ENCODE measurements at places on chromosomes 5 and 9.
A peak's percentile ranks its signal among the peaks of the same experiment; 100 is the strongest.

GRCh38 chr5:123035360-123035917 is 1.1 kb downstream of the PPIC start:
- DNase-seq, result peak; percentile 10

- no peak for DNase-seq
These were observed 1.0 kb downstream of the PHPT1 start for GRCh38 chr9:136849960-136850865.

DNA sequence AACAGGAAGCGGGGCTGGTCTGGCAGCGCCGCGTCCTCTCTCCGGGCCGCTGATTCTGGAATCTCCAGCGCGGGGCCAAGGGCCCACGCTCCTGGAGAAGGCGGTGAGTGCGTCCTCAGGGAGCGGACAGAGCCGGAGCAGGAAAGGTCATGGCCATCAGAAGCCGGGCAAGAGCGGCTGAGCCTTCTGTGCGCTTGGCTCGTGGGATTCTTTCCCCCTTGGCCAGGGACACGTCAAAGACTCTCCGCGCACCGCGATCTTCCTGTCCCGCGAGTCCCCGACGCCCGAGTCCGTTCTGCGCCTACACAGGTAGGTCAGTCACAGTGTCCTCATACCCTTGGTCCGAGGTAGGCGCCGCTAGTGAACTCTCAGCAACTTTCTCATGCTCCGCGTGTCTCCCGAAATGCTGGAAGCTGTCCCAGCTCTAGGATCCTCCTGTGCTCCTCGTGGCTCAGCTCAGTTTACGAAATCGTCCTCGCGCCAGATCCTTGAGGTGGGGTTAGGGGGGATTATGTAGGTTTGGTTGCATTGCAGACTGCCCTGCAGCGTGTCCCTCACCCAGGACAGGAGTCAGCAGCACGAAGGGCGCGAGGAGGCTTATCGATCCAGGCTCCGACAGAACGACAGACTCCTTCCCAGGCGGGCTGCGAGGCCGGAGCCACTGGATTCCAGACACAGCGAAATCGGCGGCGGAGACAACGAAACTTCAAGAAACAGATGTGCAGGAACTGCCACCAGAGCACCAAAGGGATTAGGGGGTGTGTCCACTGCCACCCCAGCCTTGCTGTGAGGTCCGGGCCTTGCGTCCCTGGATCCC is 8.7 kb downstream of the LHX6 start:
- peak; percentile 20 for DNase-seq

- peak; percentile 66 for DNase-seq
These were observed 15.4 kb downstream of the NDUFS4 start for GRCh38 chr5:53575831-53576230.

- DNase-seq, result peak; percentile 43
These were observed 112.3 kb upstream of the RAD23B start for GRCh38 chr9:107170801-107171200.

- no peak for DNase-seq
These were observed 192.0 kb downstream of the ADAMTSL1 start for GRCh38 chr9:18665947-18666346.

DNA sequence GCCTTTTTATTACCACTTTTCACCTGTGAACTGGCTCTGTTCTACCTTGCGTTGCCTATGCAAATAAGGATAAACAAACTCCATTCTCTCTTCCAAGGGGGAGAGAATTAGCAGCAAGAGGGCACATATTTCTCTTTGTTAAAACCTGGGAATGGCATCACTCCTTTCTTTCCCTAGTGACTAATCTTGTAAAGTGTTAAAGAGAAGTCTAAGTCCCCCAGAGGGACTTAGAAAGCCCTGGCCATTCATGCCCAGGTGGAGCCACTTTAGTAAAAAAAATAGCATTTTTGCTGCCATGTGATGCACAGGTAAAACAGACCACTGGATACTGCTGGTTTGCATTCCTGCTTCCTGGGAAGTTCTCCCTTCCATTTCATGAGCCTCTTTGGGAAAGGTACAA is 148.4 kb downstream of the MAN2A1 start:
- no peak for DNase-seq

GRCh38 chr9:36584620-36585460 is 12.1 kb downstream of the MELK start:
- peak; percentile 86 for DNase-seq

DNA sequence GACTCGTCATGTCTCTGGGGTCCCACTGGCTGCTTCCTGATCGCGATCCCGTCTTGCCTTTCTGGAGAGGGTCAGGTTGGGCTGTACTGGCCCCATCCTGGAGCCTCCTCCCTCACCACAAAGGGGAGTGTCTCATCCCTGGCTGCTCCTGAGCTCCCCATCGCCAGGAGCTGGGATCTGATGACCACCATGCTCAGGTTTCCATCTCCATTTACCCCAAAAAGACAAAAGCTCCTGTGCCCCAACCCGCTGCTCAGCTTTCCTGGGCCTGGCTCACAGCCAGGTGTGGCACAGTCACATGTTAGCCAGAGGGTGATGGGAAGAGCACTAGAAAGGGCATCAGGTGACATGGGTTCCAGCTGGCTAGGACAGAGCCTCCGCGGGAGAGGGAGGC is 47.3 kb upstream of the CDKN2AIPNL start:
- no peak for DNase-seq

DNA sequence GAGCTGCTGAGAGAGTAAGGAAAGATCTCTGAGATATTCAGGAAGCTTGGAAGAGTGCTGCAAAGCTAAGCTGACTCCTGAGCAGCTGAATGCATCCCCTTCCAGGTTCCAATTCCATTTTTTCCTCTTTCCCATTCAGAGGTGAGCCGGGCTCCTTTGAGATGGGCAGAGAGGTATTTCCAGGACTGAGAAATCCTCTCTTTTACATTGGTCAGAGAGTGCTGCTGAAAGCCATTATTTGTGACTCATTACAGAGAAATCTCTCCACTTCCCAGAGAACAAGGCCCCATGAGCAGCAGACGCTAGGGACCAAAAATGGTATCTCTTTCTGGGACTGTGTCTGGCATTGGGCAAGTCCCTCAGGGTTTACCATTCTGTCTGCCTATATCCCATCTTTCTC is 3.7 kb downstream of the MCTP1 start:
- DNase-seq, result peak; percentile 39

- DNase-seq, result no peak
These were observed 295.0 kb downstream of the ADAMTS6 start for GRCh38 chr5:65186646-65187227.

- no peak for DNase-seq
These were observed 89.7 kb upstream of the CCDC152 start for GRCh38 chr5:42666869-42667268.

- no peak for DNase-seq
These were observed 19.7 kb downstream of the TLE4 start for GRCh38 chr9:79591458-79591857.

DNA sequence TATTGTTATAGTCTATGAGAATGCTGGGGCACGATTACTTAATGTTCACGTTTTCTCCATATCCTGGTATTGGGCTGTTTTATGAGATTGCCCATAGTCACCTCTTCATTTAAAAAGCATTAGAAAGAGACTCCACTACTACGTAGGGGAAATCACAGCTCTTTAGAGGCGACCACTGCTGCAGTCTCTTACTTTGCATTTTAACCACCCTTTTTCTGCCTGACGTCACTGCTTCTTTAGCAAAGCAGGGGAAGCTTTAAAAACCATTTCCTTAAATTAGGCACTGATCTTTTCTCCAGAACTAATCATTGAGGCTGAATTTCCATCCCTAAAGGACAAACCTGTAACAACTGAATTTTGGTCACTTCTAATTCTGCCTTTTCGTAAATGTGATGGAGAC is 38.9 kb downstream of the ZNF608 start:
- DNase-seq, result no peak

DNA sequence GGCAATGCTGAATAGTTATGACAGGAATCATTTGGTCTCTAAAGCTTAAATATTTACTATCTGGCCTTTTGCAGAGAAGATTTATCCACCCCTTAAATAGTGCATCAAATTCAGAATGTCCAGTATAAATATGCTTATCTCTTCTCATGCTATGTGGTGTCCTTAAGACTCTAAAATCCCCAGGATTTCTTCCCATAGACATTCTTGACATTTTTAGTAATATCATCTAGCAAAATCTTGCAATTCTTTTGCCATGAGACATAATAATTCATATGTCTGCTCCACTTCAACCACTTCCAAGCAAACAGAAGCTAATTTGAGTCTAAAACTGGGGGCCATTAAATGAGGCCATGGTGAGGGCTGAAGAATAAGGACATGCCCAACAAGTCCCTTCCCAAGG is 1923.4 kb upstream of the CDH9 start:
- DNase-seq, result no peak

GRCh38 chr9:4939118-4939561 is 45.9 kb upstream of the JAK2 start:
- no peak for DNase-seq

- DNase-seq, result no peak
These were observed at the start of gene HK3 for GRCh38 chr5:176899296-176899891. Gene HK3 (minus strand): TSS chr5:176899346. CDS start chr5:176896159, 3,187 bp downstream.

- peak; percentile 19 for DNase-seq
These were observed 30.7 kb upstream of the VCAN start for GRCh38 chr5:83440826-83441225.

Measured in fibroblast of skin of right quadriceps (primary cell).